ENCODE measurements at places on chromosomes 11 and 22.

DNA sequence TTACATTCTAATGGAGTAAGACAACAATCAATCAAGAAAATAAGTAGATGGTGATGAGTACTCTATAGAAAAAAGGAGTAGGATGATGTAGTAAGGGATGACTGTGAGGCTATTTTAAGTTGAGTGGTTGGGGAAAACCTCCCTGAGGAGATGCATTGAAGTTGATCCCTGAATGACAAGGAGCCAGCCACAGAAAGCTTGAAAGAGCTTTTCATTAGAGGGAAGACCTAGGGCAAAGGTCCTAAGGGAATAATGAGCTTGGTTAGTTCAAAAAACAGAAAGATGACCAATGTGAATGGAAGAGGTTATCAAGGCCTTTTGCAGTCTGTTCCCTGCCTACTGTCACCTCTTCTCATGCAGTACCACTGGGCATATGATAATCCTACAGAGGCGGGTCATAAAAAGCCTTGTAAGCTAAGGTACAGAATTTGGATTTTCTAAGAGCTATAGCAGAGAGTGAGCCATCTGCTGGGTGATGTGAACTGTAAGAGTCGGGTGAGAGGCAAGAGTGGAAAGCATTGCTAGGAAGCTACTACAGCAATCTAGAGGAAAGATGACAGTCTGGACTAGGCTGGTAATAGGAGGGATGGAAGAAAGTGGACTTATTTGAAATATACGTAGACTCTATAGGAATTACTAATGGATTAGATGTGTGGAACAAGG lies 3.1 kb downstream of the PPP2R1B start:
- no peak for DNase-seq

GRCh38 chr22:49334976-49335375 lies 492.7 kb downstream of the BRD1 start:
- DNase-seq: no peak

DNA sequence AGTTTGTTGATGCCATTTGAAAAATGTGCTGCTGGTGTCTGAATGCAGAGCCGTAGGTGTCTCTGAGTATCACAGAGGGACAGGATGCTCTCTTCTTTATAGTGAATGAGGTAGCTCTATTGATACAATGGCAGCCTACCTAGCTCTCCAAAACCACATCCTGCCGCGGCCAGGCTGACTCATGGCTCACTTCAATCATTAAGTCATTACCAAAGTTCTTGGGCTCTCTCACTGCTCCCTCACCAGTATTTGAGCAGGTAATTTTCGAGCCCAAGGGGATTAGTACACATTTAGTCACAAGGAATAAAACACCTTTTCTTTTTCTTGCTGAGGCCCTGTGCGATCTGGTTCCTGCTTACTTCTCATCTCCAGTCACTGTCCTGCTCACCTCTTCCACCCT lies 509.0 kb upstream of the LARGE1 start:
- no peak for DNase-seq

DNA sequence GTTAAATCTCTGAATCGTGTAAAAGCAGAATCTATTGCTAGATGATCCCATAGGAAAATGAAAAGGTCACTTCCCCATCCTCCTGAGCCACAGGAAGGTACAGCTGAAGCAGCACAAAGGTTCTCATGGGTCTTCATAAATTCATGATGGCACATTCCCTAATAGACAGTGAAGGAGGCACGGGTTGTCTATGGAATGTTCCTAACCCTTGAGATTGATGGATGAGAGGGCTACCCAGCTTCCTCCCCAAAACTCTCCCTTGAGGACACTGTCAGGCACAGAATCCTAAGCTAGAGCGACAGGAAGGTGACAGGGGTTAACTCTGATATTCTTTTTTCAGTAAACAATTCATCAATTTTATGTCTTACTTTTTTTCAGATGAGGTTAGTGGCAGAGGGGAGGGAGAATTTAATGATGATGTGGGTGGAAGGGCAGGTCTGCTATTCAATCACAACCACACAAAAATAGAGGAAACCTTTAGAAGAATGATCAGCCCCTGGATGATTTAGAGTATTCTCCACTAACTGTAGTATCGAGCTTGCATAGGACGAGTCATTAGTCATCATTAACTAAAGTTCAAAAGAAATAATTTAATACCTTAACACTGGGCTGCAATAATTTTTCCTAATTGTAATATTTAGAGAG lies 33.1 kb downstream of the SEZ6L start:
- no peak for DNase-seq

DNA sequence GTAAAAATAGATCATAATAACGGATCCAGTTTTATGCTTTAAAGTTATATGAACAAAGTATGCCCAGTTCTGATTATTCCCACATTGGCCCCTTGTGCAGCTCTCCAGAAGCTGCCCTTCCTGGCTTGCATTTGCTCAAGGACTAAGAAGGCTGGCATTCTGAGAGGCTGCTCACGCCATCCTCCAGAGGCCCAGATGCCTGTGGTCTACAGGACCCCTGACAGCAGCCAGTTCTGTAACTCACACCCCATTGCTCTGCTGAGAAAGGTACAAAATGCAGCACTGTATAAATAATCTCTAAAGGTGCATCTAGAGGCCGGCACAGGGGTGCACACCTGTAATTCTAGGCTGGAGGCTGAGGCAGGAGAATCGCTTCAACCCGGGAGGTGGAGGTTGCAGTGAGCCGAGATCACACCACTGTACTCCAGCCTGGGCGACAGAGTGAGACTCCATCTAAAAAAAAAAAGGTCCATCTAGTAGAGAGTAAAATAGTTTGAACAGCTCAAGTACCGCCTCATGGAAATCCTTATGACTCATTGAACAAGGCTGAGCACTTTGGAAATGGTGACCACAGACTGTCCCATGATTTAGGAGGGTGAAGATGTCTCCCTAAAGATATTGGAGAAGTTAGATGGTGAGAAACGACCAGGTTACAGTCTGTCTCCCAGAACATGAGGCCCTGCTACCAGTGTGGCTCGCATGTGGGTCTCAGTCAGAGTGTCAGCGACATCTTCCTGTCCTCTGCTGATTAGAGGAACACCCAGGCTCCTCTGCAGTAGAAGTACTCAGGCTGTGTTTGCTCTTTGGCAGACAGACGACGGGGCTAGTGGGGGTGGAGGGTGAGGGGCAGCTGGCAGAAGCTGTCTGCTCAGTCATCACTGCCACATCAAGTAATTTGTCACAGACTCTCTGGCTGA lies 56.3 kb downstream of the KREMEN1 start:
- DNase-seq: no peak

GRCh38 chr11:87173185-87174039 lies 135.7 kb downstream of the TMEM135 start:
- DNase-seq: peak; percentile 10

GRCh38 chr22:48979482-48979881 lies 848.2 kb downstream of the BRD1 start:
- DNase-seq: no peak
